ENCODE measurements at places on chromosomes 11 and 22.

GRCh38 chr11:95337175-95337957, 106.4 kb upstream of the SESN3 start:
- DNase-seq = peak; percentile 16

GRCh38 chr11:83317757-83318690, 31.9 kb upstream of the CCDC90B start:
- no peak for DNase-seq

DNA sequence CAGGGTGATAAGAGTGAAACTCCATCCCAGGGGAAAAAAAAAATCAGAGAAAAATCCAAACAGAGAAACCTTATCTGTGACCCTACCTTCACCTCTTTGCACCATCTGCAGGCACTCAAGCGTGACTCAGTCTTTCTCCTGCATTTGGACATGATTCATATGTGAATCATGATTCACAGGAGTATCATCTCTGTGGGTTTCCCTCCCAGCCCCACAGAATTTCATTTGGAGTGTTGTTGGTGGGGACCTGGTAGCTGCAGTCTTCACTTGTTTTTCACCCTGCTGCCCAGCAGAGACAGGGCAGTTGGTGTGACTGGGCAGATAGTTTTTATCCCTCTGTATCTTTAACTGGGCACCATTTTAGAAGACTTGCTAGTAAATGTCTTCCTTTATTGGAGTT, 75.7 kb downstream of the DEPDC5 start:
- peak; percentile 54 for DNase-seq

DNA sequence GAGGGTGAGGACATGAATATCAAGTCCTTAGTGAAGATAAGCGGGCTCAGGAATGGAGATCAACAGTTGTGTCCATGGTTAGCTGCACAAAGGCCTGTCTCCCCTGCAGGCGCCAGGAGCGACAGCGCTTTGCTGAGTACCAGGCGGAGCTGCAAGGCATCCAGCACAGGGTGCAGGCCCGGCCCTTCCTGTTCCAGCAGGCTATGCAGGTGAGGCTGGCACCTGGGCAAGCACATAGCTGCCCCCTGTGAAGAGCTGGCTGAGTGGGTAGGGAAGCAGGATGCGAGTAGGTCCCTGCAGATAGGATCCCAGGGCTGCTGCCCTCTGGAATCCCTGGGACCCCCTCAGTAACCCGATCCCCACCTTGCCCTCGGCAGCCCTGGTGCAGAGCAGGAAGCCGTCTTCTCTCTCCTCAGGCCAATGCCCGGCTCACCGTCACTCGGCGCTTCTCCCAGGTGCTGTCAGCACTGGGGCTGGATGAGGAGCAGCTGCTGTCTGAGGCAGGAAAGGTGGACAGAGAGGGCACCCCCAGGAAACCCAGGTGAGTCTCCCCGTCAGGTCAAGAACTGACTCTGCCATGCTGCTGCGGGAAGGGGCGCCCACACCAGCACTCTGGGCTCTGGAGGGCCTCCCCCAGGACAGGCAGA, 2.6 kb upstream of the SART1 start:
- DNase-seq = no peak

GRCh38 chr11:22859756-22860155, 518 bp downstream of the CCDC179 start:
- DNase-seq = no peak

- DNase-seq = no peak
Observed at GRCh38 chr22:40694411-40694810, 15.1 kb downstream of the MCHR1 start.

DNA sequence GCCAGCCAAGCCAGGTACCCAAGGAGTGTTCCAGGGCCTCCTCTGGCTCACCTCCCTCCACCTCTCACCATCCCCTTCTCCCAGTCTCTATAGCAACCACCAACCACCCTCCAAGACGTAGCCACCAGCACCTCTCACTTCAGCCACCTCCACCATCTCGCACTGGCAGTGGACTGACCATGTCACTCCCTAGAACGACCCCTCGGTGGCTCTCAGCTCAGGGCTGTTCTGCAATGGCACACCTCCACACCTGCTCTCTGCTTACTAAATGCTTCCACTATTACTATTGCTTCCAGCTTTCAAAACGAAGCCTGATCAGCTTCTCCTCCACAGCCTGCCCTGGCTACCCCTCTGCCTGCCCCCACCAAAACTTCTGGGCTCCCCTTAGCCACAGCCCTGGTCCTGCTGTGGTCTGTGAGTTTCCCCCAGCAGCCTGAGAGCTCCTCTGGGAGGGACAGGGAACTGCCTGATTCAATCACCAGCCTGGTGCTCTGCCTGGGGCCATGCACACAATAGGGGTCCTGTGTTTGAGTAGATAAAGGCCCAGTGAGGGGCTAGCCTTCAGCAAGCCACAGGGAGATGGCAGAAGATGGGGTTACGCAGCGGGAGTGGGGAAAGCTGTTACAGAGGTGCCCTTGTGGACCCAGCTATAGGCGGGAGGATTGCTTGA, 17.5 kb upstream of the CBX7 start:
- no peak for DNase-seq

DNA sequence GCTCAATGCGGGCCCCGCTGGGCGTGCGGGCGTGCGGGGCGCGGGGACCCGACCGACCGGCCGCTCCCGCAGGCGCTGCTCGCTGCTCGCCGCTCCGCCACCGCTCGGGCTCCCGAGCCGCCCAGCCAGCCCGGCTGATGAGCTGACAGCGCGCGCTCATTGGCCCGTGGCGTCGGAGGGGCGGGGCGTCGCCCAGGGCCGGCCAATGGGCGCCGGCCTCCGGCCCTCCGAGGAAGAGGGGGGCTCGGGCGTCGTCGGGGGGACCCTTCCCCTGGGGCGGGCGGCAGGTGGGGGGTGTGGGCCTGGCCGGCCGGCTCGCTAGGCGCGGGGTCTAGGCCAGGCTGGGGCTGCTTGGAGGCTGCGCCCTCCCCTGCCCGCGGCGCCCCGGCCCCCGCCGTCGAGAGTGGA, at the start of gene SCUBE1:
Gene SCUBE1 (minus strand): TSS at position 111 of the 408 bp plus-strand sequence. CDS start 111 bp downstream, outside the sequence.
- DNase-seq = peak; percentile 40

DNA sequence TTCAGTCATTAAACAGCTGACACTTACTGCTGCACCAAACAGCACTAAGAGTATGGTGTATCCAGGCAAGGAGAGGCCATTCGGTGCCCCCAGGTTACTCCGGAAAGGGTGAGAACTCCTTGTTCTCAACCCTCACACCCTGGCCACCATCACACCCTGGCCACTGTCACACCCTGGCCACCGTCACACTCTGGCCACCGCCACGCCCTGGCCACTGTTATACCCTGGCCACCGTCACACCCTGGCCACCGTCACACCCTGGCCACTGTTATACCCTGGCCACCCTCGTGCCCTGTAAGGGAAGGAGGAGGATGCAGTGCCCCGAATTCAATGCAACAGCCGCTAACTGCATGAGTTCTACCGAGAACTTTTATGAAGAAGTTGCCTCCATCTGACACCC, 644.4 kb downstream of the TBC1D22A start:
- no peak for DNase-seq

DNA sequence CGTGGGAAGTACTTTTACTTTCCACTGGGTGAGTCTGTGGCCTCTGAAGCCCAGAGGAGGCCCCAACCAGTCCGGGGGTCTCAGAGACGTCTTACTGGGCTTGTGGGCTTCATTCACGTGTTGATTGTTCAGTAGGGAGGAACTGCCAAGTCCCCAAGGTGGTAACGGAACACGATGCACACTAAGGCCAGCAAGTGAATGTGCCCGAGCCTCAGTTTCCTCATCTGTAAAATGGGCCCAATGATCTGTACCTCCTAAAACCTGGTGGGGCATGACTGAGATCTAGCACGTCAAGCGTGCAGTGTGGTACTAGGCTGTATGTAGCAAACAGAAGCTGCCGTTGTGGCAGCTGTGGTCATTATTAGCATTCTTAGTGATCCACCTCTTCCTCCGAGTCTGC, 499.1 kb downstream of the MN1 start:
- no peak for DNase-seq

DNA sequence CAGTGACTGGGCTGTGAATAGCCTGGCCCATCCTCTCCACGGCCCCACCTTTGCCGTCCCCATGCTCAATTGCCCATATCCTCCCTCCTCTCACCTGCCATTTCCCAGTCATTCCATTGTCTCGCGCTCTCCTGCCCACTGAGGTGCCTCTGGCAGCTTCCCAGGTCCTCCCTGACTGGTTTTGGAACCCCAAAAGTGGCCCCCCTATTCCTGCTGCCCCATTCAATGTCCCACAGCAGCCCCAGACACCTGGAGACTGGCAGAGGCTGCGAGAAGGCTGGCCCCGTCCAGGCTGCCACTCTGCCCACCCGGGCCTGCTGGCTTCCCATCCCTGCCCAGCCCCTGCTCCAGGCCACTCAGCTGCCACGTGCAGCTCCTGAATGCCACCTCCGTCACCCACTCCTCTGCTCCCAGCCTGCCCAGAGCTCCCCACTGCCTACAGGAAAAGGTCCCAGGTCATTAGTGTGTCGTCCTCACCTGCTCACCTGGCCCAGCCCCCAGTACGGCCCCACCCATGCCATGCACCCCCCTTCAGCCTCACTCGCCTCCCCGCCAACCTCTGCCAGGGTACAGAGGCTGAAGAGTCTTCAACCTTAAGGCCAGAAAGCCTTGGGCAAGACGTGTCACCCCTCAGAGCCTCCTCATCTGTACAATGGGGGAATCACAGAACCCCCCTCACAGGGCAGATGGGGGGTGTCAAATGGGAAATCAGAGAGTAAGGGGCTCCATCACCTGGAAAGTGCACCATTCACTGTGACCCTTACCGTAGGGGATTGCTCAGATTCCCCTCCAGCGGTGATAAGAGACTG, 37.5 kb downstream of the KCNJ4 start:
- DNase-seq = no peak

- no peak for DNase-seq
Observed at GRCh38 chr22:35991168-35991567, 37.5 kb downstream of the RBFOX2 start.

DNA sequence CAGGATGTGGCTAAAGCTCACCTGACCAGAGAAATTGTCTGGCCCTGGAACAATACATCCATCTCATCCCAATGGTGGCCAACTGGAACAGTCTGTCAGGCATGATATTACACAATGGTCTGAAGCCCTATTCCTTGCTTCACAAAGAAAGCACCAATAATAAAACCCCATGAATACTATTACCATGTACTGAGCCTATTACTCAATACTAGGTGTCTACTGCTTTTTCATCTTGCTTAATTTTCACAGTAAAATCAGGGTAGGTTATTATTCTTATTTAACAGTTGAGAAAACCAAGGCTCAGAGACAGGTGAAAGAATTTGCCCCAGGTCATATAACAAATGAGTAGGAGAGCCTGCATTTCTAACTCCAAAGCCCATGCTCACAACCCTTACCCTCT, 68.9 kb upstream of the CAPRIN1 start:
- no peak for DNase-seq

GRCh38 chr11:111299101-111300026, 1.0 kb downstream of the POU2AF3 start:
- no peak for DNase-seq

DNA sequence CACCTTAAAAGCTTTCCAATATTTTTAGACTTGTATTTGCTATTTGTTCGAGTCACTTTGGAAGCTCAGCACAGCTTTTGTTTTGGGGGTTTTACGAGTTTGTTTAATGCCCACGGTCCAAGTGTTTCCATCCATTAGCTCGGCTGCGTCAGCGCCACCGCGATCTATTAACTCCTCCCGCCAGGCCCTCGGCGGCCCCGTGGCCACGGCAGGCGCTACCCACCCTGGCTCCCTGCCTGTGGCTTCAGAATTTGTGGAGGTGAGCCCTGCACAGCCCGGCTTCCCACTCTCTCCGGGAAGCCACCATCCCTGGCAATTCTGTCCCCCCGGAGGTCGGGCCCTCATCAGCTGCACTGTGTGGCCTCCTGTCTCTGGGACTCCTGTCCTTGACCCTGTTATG, 648.5 kb downstream of the BRD1 start:
- no peak for DNase-seq

GRCh38 chr11:95589893-95590612, 199.5 kb downstream of the FAM76B start:
- DNase-seq = no peak

DNA sequence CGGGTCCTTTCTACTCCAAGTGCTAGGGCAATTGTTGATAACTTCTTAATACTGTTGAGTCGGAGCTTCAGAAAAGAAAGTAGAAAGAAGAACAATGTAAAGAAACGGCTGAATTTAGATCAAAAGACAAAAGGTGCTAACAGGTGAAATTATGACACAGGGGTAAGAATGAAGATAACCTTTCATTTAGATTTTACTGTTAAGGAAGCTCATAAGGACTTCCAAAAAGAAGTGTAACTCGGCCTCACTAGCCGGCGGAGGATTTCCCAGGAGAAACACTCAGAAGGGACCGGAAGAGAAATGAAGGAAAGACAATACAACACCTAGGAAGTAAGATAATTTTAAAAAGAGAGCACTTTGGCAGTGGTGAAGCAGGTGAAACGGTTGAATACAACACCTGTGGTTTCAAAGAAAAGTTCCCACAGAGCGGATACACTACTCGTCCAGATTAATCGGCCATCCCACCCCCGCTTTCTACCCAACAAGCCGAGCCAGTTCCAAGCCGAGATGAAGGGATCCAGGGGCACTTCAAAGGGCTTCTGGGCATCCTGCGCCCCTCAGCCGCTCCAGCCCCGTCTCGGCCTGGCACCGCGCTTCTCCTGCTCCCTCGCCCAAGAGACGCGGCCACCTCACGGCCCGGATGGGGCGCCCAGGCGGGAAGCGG, 737 bp downstream of the PPP2R1B start:
- no peak for DNase-seq

DNA sequence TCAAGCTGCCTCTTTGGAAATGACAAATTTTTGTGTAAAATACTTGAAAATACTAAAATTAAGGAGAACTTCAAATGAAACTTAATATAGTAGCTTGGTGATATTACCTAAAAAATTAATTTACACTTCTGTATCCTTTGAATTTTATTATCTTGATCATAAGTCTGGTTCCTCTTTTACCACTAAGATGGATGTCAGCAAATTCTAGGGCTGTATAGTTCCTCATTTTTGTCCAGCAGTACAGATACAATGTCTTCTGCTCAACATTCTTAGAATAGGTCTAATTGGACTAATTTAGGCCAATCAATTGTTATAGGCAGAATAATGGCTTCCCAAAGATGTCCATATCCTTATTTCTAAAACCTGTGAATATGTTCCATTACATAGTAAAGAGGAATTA, 1298.0 kb upstream of the RAG2 start:
- no peak for DNase-seq

- DNase-seq = no peak
Observed at GRCh38 chr11:32584921-32585320, 1.3 kb downstream of the EIF3M start.

GRCh38 chr11:93350835-93351234, 20.3 kb downstream of the DEUP1 start:
- DNase-seq = no peak

- DNase-seq = peak; percentile 65
Observed at GRCh38 chr22:40325315-40325714, 21.0 kb upstream of the ADSL start.
